ENCODE measurements at places on chromosomes 2 and 18.

DNA sequence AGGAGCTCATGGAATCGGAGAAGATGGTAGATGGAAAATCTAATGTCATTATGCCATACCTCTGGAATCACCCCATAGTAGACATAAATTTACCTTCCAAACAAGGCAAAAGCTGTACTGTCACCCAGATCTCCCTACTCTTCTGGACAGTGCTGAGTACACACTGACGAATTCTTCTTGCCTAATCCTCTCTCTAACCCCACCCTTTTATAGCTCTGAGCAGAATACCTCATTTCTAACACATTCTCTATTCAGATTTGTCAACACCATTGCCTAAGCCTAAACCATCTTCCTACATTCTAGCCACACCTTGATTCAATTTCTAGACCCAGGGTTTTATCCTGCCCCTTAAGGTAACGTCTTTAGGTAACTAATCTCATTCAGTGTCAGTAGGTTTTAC lies 321.0 kb upstream of the NRP2 start:
- no peak for DNase-seq

GRCh38 chr18:22257022-22257543 lies 87.7 kb downstream of the GATA6 start:
- no peak for DNase-seq

DNA sequence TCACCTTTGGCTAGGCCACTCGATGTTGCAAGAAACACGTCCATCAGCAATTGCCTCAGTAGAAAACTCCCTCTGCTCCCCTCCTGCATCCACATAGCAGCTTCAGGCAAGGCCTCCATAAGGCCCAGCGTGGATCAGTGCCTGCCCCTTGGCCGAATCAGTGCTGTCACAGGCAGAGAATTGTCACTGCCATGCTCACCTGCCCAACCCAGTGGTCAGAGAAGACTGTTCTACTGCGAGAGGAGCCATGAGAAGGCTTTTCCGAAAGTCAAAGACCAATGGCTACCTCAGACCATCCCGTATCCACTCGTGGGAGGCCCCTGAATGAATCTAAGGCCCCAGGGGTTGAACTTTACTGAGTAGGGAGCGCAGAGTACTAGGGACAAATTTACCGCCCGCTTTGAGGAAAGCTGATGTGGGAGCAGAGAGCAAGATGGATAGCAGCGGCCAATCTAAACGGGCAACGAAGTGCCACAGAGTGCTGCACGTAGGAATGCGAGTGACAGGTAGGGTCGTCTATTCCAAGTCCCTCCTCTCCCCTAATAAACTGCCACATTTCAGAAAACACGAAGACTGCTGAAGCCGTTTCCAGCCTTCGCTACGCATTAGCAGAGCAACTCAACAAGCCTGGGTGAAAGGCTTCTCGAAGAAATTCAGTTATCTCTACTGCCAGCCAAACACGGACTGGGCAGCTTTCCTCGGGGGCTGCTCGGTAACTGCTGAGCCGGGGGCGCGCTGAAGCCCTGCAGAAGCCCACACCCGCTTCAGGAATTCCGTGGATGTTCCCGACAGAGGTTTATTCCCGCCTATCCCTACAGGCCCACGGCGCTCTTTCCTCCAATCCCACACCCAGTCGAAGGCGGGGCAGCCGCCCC lies 968 bp upstream of the RALBP1 start:
- peak; percentile 14 for DNase-seq

GRCh38 chr2:234156326-234156725 lies 105.8 kb downstream of the SPP2 start:
- DNase-seq: no peak

GRCh38 chr18:10050956-10051355 lies 137.1 kb downstream of the VAPA start:
- DNase-seq: no peak

GRCh38 chr18:21853016-21853415 lies 112.4 kb downstream of the MIB1 start:
- DNase-seq: no peak
